ENCODE measurements at places on chromosomes 1 and 21.
A peak's percentile ranks its signal among the peaks of the same experiment; 100 is the strongest.

- no peak for DNase-seq
Measured at GRCh38 chr1:162671664-162672410, 39.6 kb downstream of the DDR2 start.

DNA sequence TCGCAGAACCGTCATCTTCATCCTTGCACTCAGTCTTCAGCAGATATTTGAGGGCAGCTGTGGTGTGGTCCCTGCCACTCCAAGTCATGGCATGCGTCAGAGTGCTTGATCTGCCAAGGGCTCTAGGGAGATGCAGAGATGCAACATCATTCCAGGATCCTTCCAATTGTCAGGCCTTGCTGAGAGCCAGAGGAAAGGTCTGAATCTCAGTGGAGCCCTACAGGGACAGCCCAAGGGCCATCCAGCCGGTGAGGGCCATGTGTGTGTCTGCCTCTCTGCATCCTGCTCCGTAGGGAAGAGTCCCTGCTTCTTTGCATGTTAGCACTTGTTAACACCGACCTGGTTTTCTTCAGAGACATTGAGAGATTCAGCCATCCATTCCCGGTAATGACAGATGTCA is 17.6 kb downstream of the MAPKAPK2 start:
- DNase-seq, result no peak

GRCh38 chr1:45843474-45843905 is 40.1 kb downstream of the MAST2 start:
- DNase-seq, result no peak

- DNase-seq, result no peak
Measured at GRCh38 chr1:223639331-223639749, 26.2 kb downstream of the CAPN8 start.

GRCh38 chr1:119898530-119898929 is 2.2 kb upstream of the ADAM30 start:
- no peak for DNase-seq

DNA sequence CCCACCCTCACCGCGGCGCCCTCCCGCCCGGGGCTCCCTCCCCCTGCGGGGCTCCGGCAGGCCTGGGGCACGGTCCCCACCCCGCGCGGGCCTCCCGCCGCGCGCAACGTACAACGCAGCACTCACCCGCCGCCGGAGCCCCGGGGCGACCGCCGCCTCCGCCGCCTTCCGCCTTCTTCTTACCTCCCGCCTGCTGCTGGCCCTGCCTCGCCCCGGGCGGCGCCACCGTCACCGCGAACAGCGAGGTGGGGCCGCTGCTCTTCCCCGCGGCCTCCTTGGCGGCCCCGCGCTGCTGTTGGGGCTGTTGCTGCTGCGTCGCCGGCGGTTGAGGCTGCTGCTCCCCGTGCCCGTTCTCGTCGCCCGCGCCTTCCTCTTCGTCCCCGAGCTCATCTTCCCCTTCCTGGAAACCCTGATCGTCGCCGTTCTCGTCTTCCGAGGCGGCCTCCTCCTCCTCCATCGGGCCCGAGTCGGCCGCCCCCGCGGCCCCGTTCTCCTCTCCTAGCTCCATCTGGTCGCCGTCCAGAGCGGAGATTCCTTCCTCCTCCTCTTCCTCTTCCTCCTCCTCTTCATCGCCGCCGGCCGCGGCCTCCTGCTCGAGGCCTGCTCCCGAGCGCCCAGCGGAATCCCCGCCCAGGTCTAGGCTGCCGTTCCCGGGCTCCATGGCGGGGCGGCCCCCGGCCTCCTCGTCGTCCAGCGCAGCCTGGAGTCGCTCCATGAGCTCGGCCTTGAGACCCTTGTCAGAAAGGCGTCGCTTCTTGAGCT is 671 bp downstream of the HNRNPU start:
- DNase-seq, result peak; percentile 46

GRCh38 chr1:169107603-169108208 is 1.2 kb downstream of the ATP1B1 start:
- DNase-seq, result peak; percentile 19

DNA sequence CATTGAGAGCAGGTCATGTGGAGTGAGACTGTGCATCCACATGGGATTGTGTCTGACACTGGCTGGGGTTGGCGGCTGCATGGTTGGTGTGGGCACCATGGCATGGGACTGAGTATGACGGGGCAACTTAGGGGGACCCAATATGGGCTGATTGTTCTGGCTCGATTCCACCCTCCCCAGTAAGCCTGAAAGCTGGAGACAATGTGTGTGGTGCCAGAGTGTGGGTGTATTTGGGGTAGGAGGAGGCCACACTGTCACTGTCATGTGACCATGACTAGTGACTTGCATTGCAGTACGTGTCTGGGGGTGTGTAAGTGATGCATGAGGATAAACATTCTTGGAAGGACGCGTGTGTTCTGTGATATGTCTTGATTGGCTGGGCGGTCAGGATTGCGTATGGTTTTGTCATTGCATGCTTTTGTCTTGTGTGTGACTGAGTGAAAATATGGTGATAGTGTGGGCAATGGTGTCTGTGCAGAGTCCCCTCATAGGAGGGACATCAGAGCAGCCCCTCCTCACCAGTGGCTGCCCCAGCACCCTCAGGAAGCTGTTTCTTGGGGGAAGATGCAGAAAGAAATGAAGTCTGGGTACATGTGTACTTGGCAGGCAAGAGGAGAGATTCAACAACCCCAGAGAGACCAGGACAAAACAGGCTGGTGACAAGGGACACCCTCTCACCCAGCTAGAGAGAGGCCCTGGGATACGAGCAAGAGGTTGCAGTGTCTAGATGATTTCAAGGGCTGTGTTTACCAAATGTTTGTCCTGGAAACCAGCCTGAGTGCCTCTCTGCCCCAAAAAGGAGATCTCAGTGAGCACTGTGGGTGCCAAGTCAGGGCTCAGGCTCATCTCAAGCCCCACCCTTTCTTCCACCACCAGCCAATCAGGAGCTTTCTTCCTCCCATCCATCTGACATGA is 36.3 kb downstream of the SDC3 start:
- no peak for DNase-seq

DNA sequence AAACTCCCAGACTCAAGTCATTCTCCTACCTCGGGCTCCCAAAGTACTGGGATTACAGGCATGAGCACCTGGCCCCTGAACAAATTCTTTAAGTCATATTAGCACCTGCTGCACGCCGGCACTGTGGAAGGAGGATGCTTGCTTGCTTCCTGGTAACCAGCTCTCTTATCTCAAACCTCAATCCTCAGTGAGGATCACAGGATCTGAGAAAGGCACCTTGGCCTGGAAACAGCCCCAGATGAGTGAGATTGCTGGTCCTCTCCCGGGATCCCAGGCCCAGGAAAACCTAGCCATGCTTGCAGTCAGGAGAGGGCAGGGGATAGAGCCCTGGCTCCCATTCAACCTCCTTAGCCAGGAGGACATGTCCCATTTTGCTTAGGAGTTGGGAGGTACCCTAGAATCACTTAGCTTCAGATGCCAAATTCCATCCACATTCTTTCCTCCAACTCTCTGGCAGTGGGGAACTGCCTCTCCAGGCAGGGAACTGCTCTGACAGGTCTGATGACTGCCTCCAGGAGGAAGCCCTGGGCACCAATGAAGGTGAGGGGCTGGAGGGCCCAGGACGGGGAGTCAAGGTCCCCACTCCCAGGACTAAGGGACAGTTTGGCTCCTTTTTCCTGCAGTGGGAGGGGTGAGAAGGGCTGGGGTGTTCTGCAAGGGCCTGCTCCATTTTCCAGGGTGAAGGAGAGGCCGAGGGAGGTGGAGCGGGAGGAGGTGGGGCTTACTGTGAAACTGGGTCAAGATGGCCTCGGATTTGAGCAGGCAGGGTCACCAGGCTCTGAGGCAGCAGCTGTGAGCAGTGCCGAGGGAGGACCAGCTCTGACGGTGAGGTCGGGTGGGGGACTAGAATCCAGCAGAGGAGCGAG is 9.5 kb downstream of the GPR37L1 start:
- DNase-seq, result no peak

GRCh38 chr1:95311014-95311413 is 77.0 kb downstream of the RWDD3 start:
- no peak for DNase-seq

- no peak for DNase-seq
Measured at GRCh38 chr1:181469829-181470228, 13.5 kb upstream of the CACNA1E start.

GRCh38 chr1:240658312-240658960 is 46.5 kb upstream of the GREM2 start:
- no peak for DNase-seq

DNA sequence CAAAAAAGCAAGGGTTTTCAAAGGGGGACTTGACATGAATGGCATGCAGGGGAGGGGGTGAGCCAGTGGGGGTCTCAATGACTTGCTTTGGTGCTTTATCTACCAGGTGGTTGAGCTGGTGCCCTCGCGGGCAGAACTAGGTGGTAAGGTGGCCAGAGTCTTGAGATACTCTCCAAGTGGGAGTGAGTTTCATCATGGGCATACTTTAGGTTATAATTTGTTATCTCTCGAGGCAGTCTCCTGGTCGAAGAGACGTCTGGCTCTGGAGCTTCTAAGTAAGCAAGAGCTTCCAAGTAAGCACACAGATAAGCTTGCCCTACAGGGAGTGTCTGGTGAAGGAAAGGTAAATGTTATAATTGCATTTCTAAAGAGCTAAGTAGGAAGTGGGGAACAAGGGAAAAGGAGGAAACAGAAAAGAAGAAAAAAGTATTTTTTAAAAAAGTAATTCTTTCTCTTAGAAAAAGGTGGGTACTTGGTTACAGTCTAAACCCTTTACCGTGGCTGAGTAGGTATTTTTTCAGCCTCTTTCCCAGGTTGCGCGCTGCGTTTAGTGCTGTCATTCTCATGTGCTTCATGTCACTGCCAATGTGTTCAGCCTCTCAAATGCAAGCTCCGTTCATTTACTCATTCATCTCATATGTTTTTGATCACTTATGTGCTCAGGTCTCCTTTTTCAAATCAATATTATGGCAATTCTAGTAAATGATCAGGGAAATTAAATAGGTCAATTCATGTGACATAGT is 31.6 kb upstream of the DNAJC6 start:
- DNase-seq, result no peak

GRCh38 chr1:115142616-115143015 is 53.3 kb upstream of the TSPAN2 start:
- no peak for DNase-seq

DNA sequence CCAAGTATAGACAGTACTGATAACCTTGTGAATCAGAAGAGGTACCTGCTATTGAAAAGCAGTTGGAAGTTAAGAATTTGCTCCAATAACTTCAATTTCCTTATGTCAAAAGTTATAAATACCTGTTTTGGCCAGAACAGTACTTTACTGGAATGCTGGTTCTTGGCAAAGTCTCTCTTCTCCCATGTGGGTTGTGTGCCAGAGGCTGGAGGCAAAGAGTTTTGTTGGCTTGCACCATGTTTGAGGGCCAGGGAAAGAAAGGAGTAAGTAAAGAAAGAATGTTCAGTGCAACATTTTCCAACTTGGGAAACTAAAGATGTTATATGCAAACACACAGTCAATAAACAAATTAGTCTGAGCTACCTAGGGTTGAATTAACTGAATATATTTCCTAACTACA is 67.0 kb upstream of the DYNLT5 start:
- DNase-seq, result no peak

DNA sequence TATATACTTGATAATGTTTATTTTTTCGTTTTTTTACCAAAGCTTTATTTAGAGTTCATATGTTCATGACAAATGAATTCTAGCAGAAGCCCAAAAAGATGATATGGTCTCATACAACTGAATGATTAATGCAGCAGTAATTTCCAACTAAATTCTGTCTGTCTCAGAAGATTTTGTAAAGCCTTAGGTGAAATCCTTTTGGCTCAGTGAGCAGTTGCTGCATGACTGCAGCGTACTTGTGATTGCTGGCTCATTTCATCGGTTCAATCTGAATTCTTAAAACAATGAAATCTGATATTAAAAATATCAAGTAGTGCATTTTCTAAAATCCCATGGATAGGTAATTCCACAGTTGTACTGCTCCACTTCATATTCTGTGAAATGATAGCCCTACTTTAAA is 73.2 kb downstream of the AK5 start:
- DNase-seq, result no peak

GRCh38 chr1:72969461-72969860 is 687.1 kb upstream of the NEGR1 start:
- DNase-seq, result no peak

GRCh38 chr1:74699331-74699730 is 25.7 kb upstream of the ERICH3 start:
- no peak for DNase-seq

DNA sequence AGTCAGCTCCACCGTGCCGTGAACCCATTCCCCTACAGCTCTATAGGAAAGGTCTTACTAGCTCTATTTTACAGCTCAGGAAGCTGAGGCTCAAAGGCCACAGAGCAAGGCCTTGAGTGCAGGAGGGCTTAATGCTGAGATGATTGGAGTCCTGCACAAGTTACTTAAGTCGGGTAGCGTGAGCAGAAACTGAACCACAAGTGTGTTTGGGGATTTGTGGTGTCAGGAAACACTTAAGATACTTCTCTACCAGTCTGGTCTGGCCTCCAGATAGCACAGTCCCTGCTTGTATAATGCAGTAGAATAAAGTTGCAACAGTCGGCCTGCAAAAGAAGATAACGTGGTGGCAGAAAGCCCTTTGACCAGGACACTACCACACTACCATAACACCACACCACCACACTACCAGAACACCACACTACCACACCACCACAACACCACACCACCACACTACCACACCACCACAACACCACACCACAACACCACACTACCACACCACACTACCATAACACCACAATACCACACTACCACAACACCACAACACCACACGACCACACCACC is 118.1 kb downstream of the SPSB1 start:
- DNase-seq, result no peak

DNA sequence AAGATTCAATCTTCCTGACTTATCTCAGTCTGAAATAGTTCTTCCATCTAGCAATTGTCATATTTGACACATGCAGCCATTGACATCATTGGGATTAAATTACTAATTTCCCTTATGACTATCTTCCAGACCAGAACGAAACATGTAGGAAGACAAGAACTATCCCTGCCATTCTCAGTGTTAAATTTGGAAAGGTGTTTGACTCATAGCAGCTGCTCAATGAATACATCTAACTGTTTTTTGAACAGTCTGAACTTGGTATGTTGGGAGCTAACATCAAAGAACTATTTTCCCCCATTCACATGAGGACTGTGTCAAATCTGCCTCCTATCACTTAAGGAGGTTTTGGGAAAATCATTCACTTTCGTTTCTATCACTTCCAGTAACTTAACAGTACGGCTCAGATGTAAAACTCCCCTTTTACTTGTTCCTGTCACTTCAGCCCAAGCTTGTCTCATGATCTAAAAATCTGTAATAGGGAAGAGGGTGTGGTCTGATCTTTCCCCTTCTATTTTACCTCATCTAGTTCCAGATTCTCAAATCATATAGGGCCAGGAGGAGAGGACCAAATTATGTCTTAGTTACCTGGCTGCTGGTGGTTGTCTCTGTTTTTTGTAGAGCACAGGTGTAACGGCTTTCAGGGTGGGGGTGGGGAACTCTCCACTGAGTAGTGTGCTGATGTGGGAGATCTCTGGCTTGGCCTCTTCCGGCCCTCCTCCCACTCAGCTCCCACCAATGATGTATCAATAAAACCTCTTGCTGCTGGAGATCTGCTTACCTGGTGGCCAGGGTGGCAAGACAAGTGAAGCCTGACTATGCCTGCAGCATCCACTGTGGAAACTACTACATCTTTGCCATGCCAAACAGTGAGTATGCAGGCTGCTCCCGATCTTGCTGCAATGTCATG is 26.2 kb upstream of the SLAMF1 start:
- peak; percentile 17 for DNase-seq
